Cortex of kidney (tissue), 1 donor: ENCODE measurements at places on chromosomes 1 and 21.

DNA sequence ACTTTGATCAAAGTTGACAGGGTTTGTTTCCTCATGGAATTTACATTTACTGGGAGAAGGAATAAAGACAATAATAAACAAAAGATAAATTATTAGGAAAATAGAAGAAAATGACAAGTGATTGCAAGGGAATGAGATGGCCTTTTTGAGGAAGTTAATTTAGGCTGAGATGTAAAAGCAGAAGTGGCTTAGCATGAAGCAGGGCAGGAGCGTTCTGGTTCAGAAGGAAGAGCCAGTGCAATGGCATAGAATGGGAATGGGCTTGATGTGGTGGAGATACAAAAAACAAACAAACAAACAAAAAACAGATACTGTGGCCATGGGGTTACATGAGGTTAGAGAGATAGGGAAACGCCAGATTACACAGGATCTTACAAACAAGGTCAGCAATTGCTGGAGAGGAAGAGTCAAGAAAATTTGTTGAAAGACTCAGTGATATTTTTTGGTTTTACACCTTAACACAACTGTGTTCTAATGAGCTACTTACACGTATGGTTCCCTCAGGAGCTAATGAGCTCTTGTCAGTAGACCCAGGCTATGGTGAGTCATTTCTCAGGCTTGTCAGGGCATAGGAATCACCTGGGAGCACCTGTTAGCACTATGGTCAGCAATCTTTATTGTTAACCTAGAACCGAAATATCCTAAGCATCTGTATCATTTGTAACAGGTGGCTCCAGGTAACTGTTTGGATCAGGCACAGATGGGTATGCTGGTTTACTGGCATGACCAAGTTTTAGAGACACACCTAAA lies 8.7 kb upstream of the CADM3 start:
- no peak for DNase-seq

- no peak for DNase-seq
These were observed 19.4 kb upstream of the ACOT11 start for GRCh38 chr1:54528613-54529012.

GRCh38 chr1:229171934-229172333 lies 99.0 kb upstream of the RAB4A start:
- no peak for DNase-seq

GRCh38 chr1:50308878-50309277 lies 114.4 kb downstream of the DMRTA2 start:
- no peak for DNase-seq

GRCh38 chr1:215792446-215792845 lies 225.3 kb downstream of the KCTD3 start:
- DNase-seq, result no peak

DNA sequence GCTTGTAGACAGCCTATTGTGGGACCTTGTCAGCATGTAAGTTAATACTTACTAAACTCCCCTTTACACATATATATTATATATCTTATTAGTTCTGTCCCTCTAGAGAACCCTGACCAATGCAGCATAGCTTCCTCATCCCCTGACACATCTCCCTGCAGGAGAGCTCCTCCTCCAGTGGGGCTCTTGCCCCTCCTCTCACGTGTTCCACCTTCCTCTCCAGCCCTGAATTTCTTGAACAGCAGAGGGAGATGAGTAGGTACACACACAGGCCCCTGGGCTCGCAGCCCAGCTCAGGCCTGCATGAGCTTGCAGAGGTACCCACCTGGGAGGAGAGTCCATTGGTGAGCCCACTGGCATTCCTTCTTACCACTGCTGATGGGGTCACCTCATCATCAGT lies 27.3 kb upstream of the GOLT1A start:
- DNase-seq, result no peak

GRCh38 chr1:115977499-115978258 lies 1.4 kb downstream of the SLC22A15 start:
- no peak for DNase-seq

DNA sequence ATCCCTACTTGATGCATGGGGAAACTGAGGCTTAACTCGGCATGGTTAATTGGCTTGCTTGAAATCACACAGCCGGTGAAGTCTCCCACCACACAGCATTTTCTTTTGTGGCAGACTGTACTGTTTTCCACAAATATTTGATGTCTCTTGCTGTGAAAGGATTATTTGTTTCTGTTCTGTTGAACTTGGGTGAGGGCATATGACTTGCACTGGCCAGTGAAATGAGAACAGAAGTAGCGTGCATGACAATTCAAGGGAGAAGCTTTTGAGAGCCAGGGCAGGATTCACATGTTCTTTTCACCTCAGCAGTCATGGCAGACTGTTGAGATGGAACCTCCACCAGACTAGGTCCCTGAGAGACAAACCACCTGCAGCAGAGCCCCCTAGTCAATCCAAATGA lies 11.7 kb upstream of the AK2 start:
- DNase-seq, result no peak

- no peak for DNase-seq
These were observed 36.6 kb upstream of the NHLH2 start for GRCh38 chr1:115877511-115877910.
